ENCODE measurements at places on chromosomes 7 and 10.

GRCh38 chr7:19051767-19052375, 65.6 kb downstream of the TWIST1 start:
- DNase-seq, result peak; percentile 59

DNA sequence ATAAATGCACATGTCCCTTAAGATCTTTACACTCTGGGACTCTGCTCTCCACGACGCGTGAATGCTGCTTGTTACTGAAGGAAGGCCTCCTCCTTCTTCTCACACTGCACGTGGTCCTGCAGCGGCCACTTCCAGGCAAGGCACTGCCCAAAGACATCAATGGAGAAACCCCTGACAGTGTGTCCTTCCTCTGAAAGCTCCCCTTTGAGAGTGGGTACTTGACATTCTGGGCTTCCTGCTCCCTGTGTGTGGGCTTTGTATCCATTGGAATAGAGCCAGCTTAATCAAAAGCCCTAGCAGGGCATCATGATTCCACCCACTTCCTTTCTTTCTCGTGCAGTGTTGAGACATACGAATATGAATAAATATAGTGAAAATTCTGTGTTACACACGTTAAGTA, 69.7 kb upstream of the STK17A start:
- DNase-seq, result no peak

GRCh38 chr10:120607710-120608703, 151.0 kb downstream of the PLPP4 start:
- DNase-seq, result peak; percentile 18

GRCh38 chr7:15801551-15801950, 115.1 kb upstream of the MEOX2 start:
- DNase-seq, result peak; percentile 29

GRCh38 chr7:94655848-94656657, at the start of gene SGCE:
SGCE (minus strand) TSS chr7:94656133; CDS start chr7:94656098, 35 bp downstream.
- DNase-seq, result no peak

- peak; percentile 51 for DNase-seq
Observed at GRCh38 chr7:22666732-22667131, 60.3 kb upstream of the IL6 start.

DNA sequence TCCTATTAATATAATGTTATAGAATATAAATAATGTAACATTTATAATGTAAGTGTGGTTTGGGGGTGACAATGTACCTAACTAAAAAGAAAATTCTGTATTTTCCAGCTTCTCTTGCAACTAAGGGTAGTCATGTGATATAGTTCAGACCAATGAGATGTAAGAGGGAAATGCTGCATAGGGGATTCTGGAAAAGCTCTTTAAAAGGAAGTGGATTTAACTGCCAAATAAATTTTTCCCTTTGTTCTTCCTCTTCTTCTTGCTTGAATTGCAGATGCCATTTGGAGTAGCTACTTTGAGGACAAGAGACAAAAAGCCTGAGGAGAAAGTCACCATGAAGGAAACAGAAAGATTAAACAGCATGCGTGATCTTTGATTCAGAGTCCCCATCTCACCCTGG, 194.3 kb downstream of the PTEN start:
- no peak for DNase-seq

GRCh38 chr7:126605056-126605455, 647.7 kb downstream of the GRM8 start:
- no peak for DNase-seq

GRCh38 chr10:109894516-109894915, 28.8 kb downstream of the XPNPEP1 start:
- DNase-seq, result no peak

DNA sequence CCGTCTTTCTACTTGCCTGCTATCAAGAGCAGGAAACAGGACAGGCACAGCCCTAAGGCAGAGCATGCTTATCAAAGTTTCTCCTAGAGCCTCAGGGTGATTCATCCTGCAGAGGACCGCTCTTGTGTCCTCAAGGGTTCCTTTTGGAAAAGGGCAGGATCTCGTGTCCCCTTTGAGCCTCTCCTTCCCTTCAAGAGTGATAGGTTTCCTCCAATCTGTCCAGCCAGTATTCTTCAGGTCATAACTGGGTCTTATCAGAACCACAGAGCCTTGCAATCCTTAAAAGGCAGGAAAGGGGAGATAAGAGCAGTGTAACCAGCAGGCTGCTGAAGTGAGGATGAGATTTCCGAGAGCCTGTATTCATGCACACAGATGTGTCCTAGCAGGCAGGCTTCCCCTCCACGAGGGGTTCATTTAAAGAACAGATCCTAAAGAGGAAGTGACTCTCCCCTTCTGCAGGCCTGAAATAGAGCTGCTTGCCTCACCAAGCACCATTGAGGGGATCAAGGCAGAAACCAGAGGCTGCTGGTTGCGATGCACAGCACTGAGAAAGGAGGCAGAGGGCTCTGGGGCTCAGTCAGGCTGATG, 90.5 kb upstream of the SVIL start:
- peak; percentile 37 for DNase-seq

GRCh38 chr10:121947343-121948330, 19.8 kb upstream of the ATE1 start:
- DNase-seq, result no peak

- DNase-seq, result no peak
Observed at GRCh38 chr10:9311702-9312499, 1257.4 kb downstream of the GATA3 start.

- no peak for DNase-seq
Observed at GRCh38 chr7:93757426-93757825, 133.1 kb downstream of the TFPI2 start.

GRCh38 chr10:22740180-22740579, 25.8 kb upstream of the PIP4K2A start:
- DNase-seq, result peak; percentile 11

- no peak for DNase-seq
Observed at GRCh38 chr7:130409067-130409711, 28.9 kb downstream of the CPA1 start.

GRCh38 chr7:131536361-131536849, 20.0 kb downstream of the PODXL start:
- DNase-seq, result no peak

DNA sequence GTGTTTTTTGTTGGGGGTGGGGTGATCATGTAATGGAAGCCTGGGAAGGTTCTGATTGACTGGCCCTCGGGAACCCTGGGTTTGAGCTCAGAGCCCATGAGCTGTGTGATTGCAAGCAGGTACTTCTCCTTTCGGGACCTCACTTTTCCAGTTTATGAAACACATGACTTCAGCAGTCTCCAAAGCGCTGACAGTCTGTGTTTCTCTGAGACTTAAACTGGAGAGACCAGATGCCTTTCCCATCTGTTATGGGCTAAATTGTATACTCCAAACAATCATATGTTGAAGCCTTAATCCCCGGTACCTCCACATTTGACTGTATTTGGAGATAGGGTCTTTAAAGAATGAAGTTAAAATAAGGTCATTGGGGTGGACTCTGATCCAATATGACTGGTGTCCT, 493.6 kb downstream of the GALNT17 start:
- DNase-seq, result no peak

DNA sequence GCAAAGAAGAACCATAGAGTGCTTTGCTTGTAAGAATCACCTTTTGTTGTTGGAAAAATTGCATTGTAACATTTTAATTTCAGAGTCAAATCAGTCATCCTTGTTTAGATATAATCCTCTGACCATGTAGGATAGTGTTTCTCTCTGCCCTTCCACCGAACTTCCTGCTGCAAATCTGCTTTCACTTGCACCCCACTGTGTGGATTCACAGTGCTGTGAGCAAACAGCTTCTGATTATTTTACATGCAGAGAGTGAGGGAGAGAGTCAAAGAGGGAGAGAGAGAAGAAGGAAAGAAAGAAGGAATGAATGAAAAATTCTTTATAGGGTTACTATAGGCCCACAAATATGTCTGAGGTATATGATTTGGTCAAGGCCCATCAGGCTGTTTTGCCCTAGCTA, 30.0 kb upstream of the SEM1 start:
- DNase-seq, result no peak

DNA sequence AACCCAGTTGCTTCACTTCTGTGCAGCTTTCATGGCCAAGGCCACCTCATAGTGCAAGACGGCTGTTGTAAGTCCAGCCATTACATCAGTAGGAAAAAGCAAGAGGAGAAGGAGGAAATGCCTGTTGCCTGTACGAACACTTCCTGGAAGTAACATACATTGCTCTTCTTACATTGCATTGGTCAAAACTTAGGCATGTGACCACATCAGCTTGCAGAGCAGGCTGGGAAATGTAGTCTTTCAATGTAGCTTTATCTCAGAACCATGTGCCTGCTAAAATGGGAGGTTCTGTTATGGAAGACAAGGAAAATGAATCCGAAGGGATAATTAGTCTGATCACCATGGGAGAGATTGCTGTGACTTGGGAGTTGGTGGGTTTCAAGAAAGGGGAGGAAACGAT, 4.3 kb downstream of the SLC29A3 start:
- peak; percentile 57 for DNase-seq

GRCh38 chr7:146528581-146528980, 412.0 kb downstream of the CNTNAP2 start:
- DNase-seq, result no peak

GRCh38 chr10:102191956-102192355, 34.1 kb upstream of the ELOVL3 start:
- no peak for DNase-seq

DNA sequence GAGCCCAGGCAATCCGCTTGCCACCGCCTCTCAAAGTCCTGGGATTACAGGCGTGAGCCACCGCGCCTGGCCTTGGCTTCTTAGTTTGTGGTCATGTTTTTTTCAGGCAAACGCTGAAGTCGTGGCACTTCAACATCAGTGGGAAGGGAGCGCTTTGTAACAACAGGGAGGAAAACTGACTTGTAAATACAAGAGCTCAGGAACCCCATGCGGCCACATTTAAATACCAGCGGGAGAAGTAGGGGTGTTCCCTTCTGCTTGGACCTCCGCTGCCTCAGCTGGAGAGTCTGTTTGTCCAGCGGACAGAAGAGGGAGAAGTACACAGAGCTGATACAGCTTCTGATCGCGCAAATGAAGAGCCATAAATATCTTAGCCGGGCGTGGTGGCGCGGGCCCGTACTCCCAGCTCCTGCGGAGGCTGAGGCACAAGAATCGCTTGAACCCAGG, 108.7 kb upstream of the KMT2C start:
- DNase-seq, result no peak

DNA sequence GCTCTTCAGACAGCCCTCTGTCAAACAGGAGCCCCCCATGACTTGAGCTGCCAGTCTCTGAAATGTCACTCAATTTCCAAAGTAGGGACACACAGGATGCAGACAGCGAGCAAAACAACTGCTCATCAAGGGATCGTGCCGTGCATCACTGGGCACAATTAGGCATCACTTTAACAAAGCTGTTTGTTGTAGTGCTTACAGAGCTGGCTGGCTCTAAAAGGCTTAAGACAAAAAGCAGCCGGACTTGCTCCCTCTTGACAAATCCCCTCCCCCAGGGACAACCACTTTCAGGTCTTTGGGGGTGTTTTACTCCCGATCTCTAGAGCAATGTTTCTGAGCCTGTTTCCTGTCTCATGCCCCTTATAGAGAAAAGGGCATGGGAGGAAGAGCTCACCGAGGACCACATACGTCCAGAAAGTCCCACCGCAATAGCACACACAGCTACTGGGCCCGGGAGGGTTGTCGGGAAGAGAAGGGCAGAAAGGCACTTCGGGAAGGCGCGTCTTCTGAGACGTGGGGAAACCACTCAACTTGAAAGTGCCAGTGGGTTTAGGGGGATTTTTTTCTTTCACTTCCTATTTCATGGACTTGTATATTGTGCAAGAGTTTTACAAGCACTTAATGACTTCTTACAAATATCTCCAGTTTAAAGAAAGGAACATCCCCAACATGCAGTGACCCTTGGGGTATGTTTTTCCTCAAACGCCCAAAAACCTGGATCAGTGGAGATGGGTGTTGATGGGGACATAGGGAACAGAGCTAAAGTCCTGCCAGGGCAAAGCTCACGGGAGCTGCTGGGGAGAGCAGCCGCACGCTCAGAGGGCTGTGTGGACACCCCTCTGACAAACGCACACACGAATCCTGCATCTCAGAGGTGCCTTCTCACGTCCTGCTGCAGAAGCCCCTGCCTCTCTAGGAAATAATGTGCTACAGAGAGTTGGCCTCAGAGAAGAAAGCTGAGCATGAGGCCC, 27.1 kb downstream of the LRRC20 start:
- DNase-seq, result no peak

DNA sequence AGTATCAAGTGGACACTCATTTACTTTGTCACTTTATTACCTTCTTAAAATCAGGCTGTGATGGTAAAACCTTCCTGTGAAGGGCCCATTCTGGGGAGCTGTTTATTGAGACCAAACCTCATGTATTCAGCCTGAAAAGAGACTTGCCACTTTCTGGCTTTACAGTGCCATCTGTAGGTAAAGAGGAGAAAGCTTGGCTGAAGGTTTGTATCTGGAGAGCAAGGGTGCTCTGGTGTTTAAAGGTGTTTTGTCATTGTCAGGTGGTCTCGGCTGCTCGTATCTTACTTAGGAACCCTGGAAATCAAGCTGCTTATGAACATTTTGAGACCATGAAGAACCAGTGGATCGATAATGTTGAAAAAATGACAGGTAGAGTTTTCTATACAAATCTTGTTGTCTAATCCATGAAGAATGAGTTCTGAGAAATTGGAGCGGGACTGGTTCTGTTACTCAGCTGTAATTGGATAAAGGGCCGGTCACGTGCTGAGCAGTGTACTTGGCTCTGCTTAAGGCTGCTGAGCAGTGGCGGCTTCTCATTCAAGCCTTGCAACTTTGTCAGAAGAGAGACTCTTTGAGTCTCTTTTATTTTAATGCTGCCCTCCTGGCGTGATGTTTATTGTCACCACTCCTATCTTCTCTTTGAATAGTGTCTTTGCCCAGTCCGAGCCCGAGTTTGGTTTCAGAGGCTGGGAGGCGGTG, 46.9 kb downstream of the AP3M1 start:
- peak; percentile 13 for DNase-seq

GRCh38 chr7:84722086-84722485, 464.8 kb downstream of the SEMA3D start:
- DNase-seq, result peak; percentile 10

DNA sequence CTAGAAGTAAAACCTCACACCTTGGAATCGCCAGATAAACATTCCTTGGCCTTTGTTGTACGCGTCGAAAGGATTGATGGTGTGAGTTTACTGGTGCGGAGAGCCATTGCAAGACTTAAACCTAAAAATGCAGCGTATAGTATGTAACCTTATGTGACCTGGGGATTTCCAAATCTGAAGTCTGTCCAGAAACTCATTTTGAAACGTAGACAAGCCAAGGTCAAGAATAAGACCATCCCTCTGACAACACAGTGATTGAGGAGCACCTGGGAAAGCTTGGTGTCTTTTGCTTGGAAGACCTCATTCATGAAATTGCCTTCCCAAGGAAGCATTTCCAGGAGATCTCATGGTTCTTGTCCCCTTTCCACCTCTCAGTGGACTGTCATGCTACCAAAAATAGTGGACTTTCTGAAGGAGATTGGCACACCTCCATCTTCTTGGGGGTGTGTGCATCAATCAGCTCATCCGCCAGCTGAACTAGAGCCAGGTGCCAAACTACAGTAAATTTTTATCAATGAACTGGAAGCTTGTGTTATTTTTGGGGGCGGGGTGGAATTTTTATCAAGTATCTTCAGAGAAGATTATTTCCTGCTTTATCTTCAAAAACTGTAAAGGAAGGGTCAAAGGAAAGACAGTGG, 8.1 kb downstream of the POR start:
- no peak for DNase-seq

GRCh38 chr10:88838766-88839350, 12.8 kb downstream of the ANKRD22 start:
- DNase-seq, result no peak

GRCh38 chr10:77825965-77826364, 100.6 kb downstream of the DLG5 start:
- no peak for DNase-seq

- DNase-seq, result peak; percentile 51
Observed at GRCh38 chr10:86413046-86413728, 46.6 kb upstream of the GRID1 start.

GRCh38 chr10:74738542-74738941, 87.9 kb upstream of the KAT6B start:
- DNase-seq, result no peak

- peak; percentile 90 for DNase-seq
Observed at GRCh38 chr10:17643339-17643754, 604 bp upstream of the STAM start.
